ENCODE measurements at places on chromosomes 2 and 18.
A peak's percentile ranks its signal among the peaks of the same experiment; 100 is the strongest.

GRCh38 chr18:35969676-35970075 is 2.8 kb upstream of the RMP24 start:
- DNase-seq: no peak

GRCh38 chr18:58400331-58400870 is 228.5 kb downstream of the ALPK2 start:
- no peak for DNase-seq

DNA sequence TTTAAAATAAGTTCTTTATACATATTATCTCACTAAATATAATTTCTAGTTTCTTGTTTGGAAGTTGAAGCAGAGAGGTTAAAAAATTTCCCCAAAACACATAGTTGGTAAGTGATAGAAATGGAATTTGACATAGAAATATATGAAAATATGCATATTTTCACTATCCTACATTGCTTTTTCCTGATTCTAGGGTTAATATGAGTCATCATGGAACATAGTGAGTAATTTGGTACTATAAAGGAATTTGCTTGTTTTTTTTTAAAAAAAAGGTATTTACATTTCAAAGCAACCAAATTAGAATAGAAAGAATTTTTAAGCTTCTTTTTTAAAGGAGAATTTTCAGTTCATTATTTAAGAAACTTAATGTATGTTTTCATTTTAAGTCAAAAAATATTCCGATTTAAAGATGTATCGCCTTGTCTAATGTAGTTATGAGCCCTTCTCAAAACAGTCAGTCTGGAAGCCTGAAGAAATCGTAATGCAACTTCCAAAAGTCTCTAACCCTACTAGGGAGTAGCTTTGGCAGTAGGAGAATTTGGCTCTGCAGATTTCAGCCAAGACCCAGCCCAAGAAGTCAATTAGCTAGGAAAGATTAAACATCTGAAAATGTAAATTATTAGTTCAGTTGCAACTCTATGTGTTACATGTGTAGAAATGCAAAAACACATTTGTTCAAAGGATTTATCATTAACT is 147.3 kb downstream of the RDH14 start:
- no peak for DNase-seq

GRCh38 chr2:196335221-196335634 is 163.8 kb upstream of the STK17B start:
- no peak for DNase-seq

GRCh38 chr2:40914666-40915065 is 462.8 kb upstream of the SLC8A1 start:
- DNase-seq: no peak

DNA sequence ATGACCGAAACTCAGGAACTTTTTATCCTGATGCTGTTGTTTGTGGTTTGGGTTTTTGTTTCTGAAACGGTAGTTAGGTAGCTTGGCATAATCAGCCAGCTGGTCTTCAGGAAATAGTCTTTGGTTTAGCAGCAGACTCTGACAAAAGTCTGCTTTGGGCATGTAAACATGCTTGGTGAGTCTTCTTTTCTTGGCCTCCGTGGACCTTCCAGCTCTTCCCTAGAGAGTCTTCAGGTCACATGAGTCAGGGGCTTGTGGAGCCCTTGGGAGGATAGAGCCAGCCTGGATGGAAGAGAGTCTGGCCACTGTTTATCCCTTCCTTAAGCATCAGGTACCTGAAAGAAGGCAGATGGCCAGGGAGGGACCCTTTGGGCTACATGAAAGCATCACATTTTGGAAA is 154.5 kb downstream of the MGAT5 start:
- no peak for DNase-seq

DNA sequence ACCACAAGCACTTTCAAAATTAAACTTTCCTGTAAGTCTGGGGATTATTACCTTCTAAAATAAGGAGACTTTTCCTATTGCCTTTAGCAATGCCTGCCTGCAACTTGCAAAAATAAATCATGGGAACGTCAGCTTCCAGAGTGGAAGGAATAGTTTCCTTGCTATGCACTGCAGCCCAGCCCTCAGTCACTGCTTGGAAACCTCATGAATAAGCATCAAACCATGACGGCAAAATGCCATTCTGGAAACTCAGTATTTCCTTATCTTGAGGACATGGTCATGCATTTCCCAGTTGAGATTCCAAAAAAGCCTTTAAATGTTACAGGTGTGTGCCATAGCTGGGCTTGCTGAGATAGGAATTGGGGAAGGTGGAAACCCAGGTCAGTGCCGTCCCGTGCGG is 84.2 kb upstream of the OTOS start:
- DNase-seq: no peak

GRCh38 chr2:173214213-173214612 is 138.6 kb downstream of the MAP3K20 start:
- peak; percentile 6 for DNase-seq

- no peak for DNase-seq
Measured at GRCh38 chr2:236909193-236909504, 176.5 kb upstream of the COPS8 start.

DNA sequence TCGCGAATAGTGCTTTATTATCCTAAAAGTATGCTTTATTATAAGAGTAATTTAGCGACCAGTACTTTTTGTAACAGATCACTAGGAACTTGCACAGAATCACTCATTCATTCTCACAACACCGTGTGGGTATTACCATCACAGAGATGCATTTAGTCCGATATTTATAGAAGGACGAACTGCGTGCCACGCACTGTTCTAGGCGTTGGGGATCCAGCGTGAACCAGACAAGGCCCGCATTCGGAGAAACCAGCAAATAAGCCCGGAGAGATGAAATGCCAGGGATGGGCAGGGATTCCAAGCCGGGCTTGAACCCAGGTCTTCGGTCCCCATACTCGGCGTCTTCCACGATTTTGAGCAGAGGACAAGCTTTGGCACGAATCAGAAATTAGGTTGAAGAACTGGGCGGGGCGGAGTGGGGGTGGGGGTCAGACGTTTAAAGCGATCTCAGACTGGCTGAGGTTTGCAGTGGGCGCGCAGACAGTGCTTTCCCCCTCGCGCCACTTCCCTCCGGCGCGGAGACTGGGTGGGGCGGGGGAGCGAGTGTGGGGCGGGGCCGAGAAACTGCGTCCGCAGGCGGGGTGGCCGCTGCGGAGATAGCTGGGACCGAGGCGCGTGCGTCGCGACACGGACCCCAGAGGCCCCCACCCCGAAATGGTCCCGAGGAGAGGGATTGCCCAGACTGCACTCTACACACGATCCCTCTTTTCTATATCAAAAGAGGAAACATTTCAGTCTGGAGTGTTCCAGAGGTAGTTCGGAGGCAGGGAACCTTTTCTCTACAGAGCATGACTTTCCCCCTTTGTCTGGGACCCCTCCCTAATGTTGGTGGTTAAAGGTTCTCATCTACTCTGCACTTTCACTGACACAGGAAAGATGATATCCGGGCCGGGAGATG is 1.1 kb upstream of the CXCR4 start:
- peak; percentile 70 for DNase-seq

DNA sequence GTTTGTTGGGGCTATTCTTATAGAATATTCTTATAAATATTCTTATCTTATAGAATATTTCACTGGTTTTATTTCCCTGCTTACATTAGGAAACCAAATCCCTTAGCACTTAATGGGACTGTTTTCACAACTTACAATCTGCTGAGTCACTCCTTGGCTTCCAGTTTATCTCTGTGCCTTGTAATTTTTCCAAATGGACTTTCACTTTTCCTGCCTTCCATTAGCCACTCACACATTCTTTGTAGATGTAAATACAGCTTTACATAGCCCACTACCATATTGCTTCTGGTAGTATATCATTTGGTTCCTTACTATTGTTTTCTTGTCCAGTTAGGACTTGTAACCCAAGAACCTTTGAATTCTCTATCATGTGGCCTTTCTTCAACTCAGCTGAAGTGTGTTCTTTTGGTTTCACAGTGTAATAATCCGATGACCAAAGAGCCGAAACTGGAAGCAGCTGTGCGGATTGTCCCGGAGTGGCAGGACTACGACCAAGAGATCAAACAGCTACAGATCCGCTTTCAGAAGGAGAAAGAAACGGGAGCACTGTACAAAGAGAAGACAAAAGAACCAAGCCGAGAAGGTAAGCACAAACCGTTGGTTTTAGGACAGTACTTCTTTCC is 96.1 kb downstream of the UGGT1 start:
- DNase-seq: no peak

- no peak for DNase-seq
Measured at GRCh38 chr2:208929894-208930427, 493.9 kb upstream of the MAP2 start.

GRCh38 chr18:2531751-2532150 is 39.6 kb downstream of the METTL4 start:
- DNase-seq: no peak

DNA sequence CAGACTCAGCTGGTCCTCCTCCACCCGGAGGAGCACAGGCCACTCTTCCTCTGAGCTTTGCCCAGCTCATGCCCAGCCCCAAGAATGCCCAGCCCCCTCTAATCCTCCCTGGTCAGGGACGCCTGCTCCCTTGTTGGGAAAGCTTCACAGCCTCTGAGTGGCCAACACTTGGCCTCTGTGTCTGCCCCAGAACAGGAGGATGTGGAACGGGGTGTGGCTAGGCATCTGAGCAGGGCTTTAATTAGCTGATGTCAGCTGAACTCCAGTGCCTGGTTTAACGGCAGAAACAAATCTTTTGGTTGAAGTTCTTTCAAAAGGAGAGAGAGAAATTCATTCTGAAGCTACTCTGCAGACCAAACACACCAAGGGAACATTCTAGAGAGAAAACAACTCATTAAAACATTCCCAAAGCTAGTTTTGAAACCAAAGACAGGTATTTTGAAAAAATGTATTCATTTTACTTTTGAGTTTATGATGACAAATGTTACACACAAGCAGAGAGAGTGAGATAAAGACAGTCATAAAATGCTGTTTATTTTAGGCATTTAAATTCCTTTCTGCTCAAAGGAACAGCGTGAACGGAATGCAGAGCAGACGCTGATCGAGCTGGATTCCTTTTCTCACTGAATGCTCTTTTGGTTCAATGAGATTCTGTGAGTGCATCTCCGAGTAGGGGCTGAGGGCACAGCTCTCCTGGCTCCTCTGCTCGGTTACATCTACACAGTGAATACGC is 63.8 kb downstream of the RTP5 start:
- DNase-seq: no peak

DNA sequence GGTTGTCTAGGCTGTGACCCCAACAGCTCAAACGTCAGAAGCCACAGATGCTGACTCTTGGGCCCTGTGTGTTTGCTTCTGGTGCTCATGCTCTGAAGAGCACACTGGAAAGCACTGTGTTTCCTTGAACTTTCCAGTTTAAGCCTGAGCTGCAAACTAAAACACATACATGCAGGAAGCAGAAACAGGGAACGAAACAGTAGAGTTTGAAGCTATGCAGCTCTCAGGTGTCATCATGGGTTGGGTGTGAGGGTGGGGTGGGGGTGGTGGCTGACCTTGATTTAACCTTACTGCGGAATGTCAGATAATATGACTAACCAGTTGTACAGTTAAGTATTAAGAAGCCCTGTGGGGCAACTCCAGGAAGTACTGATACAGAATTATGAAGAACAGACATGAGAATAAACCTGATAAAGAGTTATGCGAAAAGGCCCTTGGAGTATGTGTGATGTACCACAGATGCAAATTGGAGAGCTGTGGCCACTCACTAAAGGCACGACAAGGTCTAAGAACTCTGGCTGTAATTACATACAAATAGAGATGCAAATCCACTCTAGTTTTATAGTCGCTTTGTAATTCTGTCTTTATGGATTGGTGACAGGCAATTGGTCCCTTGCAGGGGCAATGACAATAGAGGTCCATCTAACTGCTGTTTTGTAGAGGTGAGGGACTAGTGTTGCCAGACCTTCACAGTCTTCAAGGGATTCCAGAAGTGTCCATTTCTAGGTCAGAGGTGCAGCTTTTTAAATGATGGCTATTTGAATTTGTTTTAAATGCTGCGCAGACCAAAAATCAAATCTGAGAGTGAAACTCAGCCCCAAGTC is 273.1 kb downstream of the NAPG start:
- no peak for DNase-seq

DNA sequence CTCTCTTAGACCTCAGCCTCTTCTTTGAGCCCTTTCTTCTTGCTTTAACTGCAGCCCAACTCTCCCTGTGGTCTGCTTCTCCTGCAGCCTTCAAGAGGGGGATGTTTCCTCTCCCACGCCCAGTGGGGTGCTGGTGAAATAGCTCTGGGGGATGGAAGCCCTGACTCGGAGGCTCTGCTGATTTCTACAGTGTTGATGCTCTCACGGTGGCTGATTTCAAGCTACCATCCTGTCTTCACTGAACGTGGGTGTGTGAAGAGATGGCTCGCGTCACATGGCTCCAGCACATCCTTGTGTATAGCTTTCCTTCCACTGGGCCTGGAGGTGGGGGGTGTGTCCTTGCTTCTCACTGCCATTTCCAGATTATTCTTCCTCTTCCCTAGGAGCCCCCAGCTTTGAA is 20.0 kb downstream of the MPP4 start:
- DNase-seq: no peak

DNA sequence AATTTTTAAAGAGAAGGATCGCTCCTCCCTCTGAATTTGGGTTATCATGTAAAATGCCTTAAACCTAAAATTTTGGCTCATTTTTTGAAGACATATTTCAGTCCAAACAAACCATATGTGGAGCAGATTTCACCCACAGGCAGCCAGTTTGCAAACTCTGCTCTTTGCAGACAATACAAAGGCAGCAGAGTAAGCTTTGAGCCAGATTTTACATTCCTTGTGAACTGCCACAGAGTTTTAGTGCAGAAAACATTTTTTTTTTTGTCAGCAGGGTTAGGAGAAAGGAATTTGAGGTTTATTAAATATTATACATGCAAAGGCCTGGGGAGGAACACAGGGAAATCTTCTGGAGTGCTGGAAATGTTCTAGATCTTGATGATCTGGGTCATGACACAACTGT is 171.9 kb upstream of the FN1 start:
- DNase-seq: no peak

DNA sequence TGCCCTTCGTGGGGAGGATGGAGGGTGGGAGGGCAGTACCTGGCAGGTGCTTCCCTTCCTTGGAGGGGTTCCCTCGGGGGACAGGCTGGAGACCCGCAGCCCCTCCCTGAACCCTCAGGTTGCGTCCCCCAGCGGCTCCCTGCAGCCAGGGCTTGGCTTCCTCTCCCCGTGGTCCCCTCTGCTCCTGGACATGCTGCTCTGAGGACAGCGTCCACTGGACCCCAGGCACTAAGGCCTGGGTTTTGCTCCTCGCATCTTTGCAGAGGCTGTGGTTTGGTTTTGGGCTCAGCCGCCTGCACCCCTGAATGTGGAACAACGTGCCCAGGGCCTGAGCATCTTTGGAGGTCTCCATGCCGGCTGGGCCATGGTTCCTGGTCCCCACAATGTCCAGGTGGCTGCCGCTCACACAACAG is 133.5 kb downstream of the PTGR3 start:
- no peak for DNase-seq

GRCh38 chr2:136393514-136393913 is 275.6 kb upstream of the CXCR4 start:
- DNase-seq: no peak

GRCh38 chr2:15547115-15547876 is 13.8 kb downstream of the NBAS start:
- DNase-seq: no peak

DNA sequence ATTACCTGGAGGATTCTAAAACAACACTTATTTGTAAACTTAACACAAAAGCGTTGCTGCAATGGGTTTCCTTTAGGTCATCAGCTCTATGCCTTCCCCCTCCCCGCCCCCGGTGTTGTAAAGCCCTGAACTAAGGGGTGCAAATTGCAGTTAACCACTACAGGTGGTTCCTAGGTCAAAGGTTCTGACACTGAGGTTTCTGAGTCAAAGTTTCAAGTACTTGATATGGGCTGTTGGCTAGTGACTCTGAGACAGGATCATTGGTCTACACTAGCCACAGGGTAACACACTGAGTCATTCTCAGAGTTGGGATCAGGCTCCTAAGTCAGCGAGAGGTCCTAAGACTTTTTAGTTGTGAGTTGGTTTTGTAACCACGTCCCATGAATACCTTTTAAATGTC is 15.4 kb downstream of the IL1B start:
- DNase-seq: no peak

- no peak for DNase-seq
Measured at GRCh38 chr2:9554921-9555296, 721 bp downstream of the ADAM17 start.
